Natural killer cell treated with Interleukin-12 subunit alpha and Interleukin-12 subunit beta and Interleukin-15 and Interleukin-18, amount 100 ng/mL, for 72 hours (primary cell): ENCODE measurements at places on chromosomes 16 and 17.

- no peak for DNase-seq
Measured at GRCh38 chr16:24534620-24535019, 4.7 kb upstream of the RBBP6 start.

DNA sequence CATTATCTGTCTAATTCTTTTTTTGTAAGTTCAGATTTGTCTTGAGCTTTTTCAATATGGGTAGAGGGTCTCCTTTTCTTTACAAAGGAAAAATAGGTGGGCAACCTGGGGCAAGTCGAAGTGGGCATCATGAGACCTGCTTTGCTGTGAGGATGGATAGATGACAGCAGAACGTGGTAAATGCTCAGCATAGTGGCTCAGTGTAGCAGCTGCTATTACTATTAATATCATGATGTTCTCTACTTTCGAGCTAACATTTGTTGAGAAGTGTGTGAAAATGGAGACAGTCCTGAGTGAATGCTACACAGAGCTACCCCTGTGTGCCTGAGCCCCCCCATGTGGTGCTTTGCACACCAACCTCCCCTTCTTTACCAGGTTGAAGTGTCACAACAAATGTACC, 39.0 kb upstream of the LGALS9 start:
- DNase-seq = no peak

DNA sequence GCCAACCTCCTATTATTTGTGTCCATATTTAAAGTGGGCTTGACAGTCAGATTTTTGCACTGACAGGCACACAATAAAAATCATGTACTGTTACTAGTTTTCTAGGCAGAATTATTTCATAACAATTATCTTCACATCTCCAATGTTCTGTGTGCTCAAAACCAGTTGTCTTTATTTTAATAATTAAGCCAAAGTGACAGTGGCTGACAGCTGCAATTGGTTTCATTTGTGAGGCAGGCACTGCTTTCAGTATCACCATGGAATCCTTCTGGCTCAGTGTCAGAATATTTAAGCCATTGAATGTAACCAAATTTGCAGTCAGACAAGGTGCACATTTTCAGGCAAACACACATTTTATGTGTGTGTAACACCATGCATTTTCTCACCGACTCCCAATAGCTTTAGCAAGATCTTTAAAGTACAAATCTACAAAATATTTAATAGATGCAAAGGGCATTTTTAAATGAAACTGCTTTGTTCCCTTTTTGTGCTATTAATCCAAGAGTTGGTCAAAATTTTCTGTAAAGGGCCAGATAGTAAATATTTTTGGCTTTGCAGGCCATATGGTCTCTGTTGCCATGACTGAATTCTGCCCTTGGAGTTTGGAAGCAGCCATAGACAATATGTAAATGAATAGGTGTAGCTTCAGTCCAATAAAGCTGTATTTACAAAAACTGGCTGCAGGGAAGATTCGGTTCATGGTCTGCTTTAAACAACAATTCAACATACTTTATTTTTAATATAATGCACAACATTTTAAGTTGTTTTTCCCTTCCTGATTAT, 486.0 kb downstream of the KCNJ2 start:
- no peak for DNase-seq

- no peak for DNase-seq
Measured at GRCh38 chr16:31428279-31428597, at the start of gene COX6A2. COX6A2 (minus strand) TSS chr16:31428360; CDS start chr16:31428325, 35 bp downstream.

GRCh38 chr17:5758651-5759050, 174.3 kb upstream of the NLRP1 start:
- no peak for DNase-seq

DNA sequence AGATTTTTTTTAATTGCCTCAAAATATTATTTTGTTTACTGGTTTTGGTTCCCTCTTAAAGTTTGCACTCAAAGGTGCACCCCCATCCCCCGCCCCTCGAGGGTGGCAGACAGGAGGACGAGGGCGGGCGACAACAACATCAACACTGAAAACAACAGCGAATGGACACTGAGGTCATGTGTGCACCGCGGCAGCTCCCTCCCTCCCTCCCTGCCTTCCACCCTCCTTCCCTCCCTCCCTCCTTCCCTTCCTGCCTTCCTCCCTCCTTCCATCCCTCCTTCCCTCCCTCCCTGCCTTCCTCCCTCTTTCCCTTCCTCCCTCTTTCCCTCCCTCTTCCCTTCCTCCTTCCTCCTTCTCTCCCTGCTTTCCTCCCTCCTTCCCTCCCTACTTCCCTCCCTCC, 1.5 kb upstream of the OSGIN1 start:
- DNase-seq = no peak

- DNase-seq = no peak
Measured at GRCh38 chr17:61579961-61580360, 11.1 kb downstream of the NACA2 start.

DNA sequence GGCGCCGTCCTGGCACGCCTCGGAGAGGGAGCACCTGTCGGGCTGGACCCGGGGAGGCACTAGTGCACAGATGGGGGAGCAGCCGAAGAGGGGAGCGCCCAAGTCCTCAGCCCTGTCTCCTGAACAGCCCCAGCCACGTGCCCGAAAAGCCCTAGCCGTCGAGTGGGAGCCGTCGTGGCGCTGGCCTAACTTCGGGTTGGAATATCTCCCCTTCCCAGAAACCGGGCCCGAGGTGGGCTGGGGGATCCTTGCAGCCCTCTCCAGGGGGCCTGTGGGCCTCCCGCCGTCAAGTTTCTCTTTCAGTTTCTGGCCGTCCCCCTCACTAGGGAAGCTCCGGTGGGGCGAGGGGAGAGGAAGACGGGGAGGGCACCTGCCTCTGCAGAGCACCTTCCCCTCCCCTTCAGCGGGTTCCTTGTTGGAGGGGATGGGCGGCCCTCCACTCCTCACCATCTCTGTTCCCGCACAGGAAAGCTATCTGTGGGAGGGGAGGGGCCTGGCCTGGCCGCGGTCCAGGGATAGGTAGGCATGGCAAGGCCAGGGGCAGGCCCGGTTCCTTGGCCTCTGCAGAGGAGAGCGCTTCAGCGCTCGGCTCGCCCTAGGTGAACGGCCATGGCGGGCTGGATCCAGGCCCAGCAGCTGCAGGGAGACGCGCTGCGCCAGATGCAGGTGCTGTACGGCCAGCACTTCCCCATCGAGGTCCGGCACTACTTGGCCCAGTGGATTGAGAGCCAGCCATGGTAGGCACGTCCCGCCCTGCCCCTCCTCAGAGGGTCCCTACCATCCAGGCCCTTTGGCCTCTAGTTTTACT, 709 bp downstream of the STAT5A start:
- peak; percentile 82 for DNase-seq
